ENCODE measurements at places on chromosomes 12 and 14. TPM values are rescaled to one million over a fixed set of nuclear protein-coding genes. Genes with fewer than 3 reads are reported as not detected.

Gene CRIP1
- total RNA-seq: 4.3 TPM

Gene NXPH4
- total RNA-seq: 7.8 TPM

Gene APOF
- total RNA-seq: not detected

Gene TIGAR
- 4.7 TPM for total RNA-seq

Gene AKAP5
- 3.0 TPM for total RNA-seq

Gene OR10AD1
- not detected for total RNA-seq

Gene EML5
- 16.1 TPM for total RNA-seq

Gene LIN7A
- total RNA-seq: 41.3 TPM

Gene RNASE3
- total RNA-seq: 0.55 TPM

Gene PYGL
- 38.9 TPM for total RNA-seq

Gene CCDC177
- 2.0 TPM for total RNA-seq

Gene SOS2
- total RNA-seq: 36.3 TPM

Gene ASCL4
- total RNA-seq: not detected

Gene C14orf93
- total RNA-seq: 3.8 TPM

Gene CELA1
- total RNA-seq: not detected

Gene HCAR2
- total RNA-seq: 0.44 TPM

Gene TAS2R9
- 0.44 TPM for total RNA-seq

Gene CDCA3
- total RNA-seq: 17.2 TPM

Gene SLCO1B1
- 0.06 TPM for total RNA-seq

Gene DIO3
- 1.3 TPM for total RNA-seq

Gene RND1
- total RNA-seq: 15.1 TPM

Gene SLC10A1
- total RNA-seq: not detected

Gene FAM90A1
- 0.22 TPM for total RNA-seq

Gene TMTC2
- total RNA-seq: 23.6 TPM

Gene OVCH1
- total RNA-seq: 1.6 TPM

Gene ACSM4
- not detected for total RNA-seq

Gene NANOG
- 0.17 TPM for total RNA-seq

Gene HDAC7
- 24.4 TPM for total RNA-seq

Gene PCBP2
- total RNA-seq: 360 TPM

Gene DBX2
- 13.0 TPM for total RNA-seq

Gene CIROP
- total RNA-seq: 0.61 TPM

Gene PXMP2
- 27.5 TPM for total RNA-seq

Gene GALC
- total RNA-seq: 53.2 TPM

Gene OTOGL
- 0.99 TPM for total RNA-seq

Gene TMX1
- total RNA-seq: 28.2 TPM

Gene EGLN3
- 25.1 TPM for total RNA-seq

Gene EXOC3L4
- total RNA-seq: 0.50 TPM

Gene NOC4L
- 6.1 TPM for total RNA-seq

Gene SLC5A8
- total RNA-seq: 1.1 TPM

Gene DDX23
- 44.0 TPM for total RNA-seq

Gene RPGRIP1
- total RNA-seq: 0.50 TPM

Gene GCH1
- total RNA-seq: 3.6 TPM

Gene PRPH
- total RNA-seq: 22.8 TPM

Gene PRIMA1
- total RNA-seq: 5.7 TPM

Gene DAO
- not detected for total RNA-seq

Gene FOXA1
- 0.40 TPM for total RNA-seq

Gene OGFOD2
- 6.5 TPM for total RNA-seq

Gene TTC9
- total RNA-seq: 15.8 TPM

Gene KIF26A
- total RNA-seq: 4.3 TPM

Gene C12orf54
- 0.50 TPM for total RNA-seq

Gene TCL1B
- not detected for total RNA-seq

Gene TEX22
- 1.0 TPM for total RNA-seq

Gene HOXC10
- not detected for total RNA-seq
